Lung (tissue), 17 donors: ENCODE measurements at places on chromosomes 1 and 21.

DNA sequence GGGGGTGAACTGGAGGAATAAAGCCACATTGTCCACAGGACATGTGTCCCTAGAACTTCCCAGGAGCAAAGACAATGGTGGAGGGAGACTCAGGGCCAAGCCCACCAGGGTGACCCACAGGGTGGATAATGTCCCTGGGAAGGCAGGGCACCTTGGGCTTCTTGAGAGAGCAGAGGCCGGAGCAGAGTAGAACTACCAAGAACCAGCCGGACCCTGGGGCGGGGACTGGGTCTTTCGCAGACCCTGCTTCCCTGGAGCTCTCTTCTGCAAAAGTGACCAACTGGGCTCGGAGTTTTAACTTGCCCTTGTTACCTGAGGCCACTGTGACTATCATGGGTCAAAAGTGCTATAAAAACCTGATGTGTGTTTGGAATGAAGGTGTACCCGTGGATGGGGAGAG is 875 bp upstream of the FAM3B start:
- DNase-seq: no peak

DNA sequence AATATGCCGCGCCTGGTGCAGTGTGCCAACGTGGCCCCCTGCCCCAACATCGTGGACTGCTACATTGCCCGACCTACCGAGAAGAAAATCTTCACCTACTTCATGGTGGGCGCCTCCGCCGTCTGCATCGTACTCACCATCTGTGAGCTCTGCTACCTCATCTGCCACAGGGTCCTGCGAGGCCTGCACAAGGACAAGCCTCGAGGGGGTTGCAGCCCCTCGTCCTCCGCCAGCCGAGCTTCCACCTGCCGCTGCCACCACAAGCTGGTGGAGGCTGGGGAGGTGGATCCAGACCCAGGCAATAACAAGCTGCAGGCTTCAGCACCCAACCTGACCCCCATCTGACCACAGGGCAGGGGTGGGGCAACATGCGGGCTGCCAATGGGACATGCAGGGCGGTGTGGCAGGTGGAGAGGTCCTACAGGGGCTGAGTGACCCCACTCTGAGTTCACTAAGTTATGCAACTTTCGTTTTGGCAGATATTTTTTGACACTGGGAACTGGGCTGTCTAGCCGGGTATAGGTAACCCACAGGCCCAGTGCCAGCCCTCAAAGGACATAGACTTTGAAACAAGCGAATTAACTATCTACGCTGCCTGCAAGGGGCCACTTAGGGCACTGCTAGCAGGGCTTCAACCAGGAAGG is 4.3 kb downstream of the GJB3 start:
- DNase-seq: no peak

GRCh38 chr1:52635321-52636089 is 2.5 kb downstream of the SHISAL2A start:
- DNase-seq: no peak

GRCh38 chr1:2582391-2582790 is 4.2 kb upstream of the PRXL2B start:
- peak; percentile 4 for DNase-seq

- DNase-seq: no peak
Observed at GRCh38 chr1:78834201-78834741, 172.3 kb downstream of the ADGRL4 start.

- no peak for DNase-seq
Observed at GRCh38 chr1:218660678-218661053, 315.5 kb downstream of the TGFB2 start.

DNA sequence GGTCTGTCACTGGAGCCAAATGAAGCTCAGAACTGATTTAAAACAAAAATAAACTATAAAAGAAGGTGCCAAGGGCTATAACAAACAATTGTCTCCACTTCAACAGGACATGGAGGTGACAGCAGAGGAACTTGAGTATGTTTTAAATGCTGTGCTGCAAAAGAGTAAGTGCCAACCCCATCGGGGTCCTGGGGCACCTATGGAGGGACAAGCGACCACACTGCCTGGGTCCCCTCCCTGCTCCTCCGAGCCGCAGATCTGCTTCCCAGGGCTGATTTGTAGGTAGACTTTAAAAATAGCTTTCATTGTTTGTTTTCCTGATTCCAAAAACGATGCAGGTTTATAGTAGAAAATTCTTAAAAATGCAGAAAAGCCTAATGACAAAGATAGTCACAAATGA is 42.8 kb downstream of the CAPN9 start:
- no peak for DNase-seq

- DNase-seq: no peak
Observed at GRCh38 chr1:204623365-204623893, 62.1 kb downstream of the LRRN2 start.

DNA sequence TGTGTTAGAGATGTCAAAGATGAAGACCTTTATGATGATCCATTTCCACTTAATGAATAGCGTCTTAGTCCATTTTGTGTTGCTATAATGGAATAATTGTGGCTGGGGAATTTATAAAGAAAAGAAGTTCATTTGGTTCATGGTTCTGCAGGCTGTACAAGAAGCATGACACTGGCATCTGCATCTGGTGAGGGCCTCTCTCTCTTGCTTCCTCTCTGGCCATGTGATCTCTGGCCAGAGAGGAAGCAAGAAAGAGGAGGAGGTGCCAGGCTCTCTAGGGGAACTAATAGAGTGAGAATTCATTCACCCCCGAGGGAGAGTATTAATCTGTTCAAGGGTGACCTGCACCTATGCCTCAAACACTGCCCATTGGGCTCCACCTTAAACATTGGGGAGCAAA is 242.8 kb downstream of the DISC1 start:
- DNase-seq: no peak

DNA sequence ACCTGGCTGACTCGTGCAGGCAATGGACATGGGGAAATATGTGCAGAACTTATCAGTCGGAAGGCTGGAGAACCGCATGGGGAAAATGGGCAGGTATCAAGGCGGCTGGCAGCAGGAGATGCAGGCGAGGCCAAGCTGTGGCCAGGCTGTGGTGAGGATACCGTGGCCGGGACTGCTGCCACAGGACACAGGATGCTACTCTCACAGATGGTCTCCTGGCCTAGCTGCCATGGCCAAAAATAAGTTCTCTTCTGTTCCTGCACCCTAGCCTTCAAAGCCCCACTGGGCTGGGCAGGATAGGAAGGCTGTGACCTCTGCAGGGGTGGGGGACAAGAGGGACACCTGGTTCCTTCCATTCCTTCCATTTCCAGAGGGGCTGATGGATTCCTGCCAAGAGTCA is 26.4 kb downstream of the TEX35 start:
- no peak for DNase-seq

GRCh38 chr1:27959792-27960603 is at the start of gene XKR8:
Gene XKR8, plus strand, starts transcription at chr1:27959973. Its CDS starts 97 bp downstream, at chr1:27960070.
- peak; percentile 93 for DNase-seq

DNA sequence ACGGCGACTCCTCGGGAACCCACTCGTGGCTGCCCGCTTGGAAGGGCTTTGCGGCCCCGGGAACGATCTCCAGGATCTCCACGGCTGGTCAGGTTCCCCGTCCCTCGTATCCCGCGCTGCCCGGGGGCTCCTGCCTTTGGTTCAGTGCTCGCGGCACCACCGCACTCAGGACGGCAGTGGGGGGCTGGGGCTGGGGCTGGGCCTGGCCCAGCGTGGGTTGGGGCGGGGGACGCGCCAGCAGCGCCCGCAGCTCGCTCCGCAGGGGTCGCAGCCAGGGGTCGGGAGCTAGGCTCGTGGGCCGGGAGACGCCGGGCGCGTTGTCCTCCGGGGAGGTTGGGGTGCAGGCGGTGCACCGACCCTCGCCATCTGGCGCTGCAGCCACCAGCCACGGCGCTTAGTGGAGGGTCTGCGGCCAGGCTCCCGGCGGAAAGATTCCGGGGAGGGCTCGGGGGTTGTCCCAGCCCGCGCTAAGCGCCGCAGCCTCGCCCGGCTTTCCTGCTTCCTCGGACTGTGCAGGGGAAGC is 8.9 kb downstream of the SIM2 start:
- DNase-seq: peak; percentile 11

DNA sequence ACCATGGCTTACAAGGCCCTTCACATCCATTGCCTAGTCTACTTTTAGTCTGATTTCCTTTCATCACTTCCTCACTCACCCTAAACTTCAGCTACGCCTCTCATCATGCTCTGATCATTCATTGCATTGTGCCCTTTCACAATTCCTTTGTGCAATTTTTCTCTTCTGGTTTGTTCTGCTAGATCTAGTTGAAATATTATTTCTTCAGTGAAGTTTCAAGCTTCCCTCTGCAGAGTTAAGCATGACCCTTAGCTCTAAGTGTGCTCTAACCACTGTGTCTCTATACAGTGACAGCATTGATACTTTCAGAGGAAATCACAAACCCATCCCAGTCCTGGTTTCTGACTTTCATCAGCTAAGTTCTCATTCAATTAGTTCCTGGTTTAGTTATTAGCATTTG is 166.1 kb downstream of the PLA2G4A start:
- DNase-seq: no peak

- DNase-seq: no peak
Observed at GRCh38 chr1:111475701-111476100, 1.9 kb downstream of the C1orf162 start.

GRCh38 chr1:24724345-24725208 is 20.7 kb upstream of the CLIC4 start:
- peak; percentile 67 for DNase-seq

DNA sequence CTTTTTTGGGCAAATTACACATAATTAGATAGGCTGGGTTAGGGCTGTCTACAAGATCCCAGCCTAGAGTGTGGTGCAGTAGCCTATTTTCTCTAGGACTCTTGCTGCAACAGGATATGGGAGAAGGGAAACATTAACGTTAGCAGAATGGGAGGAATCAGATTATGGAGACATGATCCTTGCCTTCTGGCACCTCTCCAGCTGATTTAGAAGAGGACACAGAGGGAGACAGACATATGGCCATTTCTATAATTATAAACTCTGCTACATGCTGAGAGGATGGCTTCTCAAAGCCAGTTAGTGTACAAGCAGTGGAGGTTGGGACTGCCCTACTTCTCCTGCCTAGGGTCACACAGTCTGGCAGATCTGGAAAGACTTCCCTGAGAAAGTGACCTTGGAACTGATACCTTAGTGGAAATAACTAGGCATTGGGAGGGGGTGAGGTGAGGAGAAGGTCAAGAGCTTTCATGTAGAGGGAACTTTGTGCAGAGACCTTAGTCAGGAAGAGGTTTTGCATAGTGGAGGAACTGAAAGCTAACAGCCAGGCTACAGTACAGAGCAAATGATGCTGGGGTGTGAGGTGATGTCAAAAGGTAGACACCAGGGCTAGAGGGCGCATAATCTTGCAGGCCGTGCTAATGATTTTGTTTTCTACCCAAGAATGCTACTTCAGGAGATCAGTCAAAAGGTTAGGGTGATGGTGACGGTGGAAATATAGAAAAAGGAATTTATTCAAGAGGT is 1.2 kb upstream of the CD1D start:
- no peak for DNase-seq

DNA sequence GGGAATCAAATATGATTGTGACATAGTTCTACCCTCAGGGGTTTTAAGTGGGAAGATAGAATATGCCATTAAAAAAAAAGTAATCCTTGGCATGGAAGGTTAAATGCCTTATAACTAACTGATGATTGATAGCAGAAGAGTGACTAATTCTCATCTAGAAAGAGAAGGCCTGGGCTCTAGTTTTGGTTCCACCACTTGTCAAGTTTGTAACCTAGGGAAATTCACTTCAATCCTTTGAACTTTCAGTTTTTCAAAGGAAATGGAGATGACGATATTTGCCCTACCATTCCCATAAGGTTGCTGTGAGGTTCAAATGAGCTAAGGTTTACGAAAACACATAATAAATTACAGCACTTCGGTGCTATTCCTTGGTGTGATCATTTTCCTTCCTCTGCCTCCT is 88.5 kb downstream of the GPR88 start:
- DNase-seq: no peak

- DNase-seq: peak; percentile 87
Observed at GRCh38 chr1:43836267-43836951, 97.2 kb upstream of the ARTN start.

DNA sequence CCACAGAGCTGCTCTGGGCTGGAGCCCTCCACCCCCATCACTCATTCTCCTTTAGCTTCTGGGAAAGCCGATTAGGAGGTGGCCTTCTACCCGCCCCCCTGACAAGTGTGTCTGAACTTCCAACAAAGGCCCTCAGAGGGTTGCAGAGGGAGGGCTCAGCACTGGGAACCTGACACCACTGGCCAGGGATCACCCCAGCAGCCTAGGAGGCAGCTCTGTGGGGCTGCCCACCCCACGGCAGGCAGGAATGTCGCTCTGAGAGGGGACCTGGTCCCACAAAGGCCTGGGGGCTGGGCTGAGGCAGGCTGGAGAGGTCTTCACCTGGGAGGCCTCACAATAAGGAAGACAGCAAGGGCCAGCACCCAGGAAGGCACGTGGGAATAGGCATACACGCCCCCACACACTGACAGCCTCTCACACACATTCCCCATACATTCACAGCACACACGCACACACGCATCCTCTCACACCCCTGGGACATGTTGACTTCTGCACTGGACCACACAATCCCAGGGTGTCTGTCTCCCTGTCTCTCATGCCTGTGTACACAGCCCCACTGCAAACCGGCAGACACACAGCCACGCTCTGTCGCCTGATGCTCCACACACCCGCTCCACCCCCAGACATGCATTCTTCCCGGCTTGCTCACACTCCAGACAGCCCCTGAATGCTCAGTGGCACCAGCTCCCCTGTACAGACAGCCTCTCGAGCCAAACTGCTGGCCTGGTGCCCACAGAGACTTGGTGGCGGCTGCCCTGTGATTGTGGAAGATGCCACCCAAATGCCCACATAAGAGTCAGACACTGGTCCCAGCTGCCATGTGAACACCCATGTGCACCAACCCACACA is 30.7 kb downstream of the DMBX1 start:
- DNase-seq: peak; percentile 42

GRCh38 chr1:110384581-110385321 is 6.1 kb downstream of the SLC16A4 start:
- no peak for DNase-seq

- no peak for DNase-seq
Observed at GRCh38 chr1:6143395-6143794, 36.7 kb downstream of the CHD5 start.

GRCh38 chr1:209395169-209395568 is 188.3 kb upstream of the CAMK1G start:
- DNase-seq: no peak

DNA sequence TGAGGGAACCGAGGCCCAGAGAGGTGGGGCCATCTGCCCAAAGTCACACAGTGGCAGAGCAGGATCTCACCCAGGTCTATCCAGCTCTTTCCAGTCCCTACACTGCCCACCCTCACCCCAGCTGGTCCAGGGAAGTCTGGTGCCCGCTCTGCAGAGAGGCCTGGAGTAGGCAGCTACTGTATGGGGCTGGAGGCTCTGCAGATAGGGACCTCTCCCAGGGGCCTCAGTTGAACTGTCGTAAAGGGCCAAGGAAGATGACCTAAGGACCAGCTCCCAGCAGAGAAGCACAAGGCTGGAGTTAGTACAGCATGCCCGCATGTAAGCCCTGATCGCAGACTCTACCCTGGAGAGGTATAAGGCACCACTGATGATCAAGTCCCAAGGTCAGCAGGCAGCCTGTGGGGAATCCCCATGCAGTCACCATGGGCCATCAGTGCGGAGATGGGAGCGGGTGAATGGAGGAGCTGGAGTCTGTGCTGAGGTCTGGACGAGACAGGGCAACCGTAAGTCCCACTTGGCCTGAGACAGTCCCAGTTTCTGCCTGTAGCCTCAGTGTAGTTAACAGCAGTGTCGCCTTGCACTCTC is 320.2 kb downstream of the MATN1 start:
- no peak for DNase-seq

- DNase-seq: no peak
Observed at GRCh38 chr1:11059155-11059967, 457 bp downstream of the SRM start.
